ENCODE measurements at places on chromosomes 16 and 17. TPM values are rescaled to one million over a fixed set of nuclear protein-coding genes. Genes with fewer than 3 reads are reported as not detected.

Gene METTL22
- total RNA-seq, result 29.8 TPM

Gene SLC6A2
- not detected for total RNA-seq

Gene KRTAP9-8
- total RNA-seq, result not detected

Gene TBC1D28
- total RNA-seq, result not detected

Gene LRRC75A
- 0.34 TPM for total RNA-seq
